NCI-H460 (cell line): ENCODE measurements at places on chromosomes 3 and 15.

- DNase-seq = no peak
These were observed 10.7 kb downstream of the SYNM start for GRCh38 chr15:99115300-99116215.

- no peak for DNase-seq
These were observed 34.9 kb downstream of the MAGEF1 start for GRCh38 chr3:184676927-184677326.

GRCh38 chr3:64935971-64936370 is 248.2 kb upstream of the ADAMTS9 start:
- no peak for DNase-seq

GRCh38 chr15:27638958-27639357 is 460.2 kb downstream of the OCA2 start:
- DNase-seq = no peak

- DNase-seq = no peak
These were observed 569 bp downstream of the TMEM266 start for GRCh38 chr15:76060118-76060989.

DNA sequence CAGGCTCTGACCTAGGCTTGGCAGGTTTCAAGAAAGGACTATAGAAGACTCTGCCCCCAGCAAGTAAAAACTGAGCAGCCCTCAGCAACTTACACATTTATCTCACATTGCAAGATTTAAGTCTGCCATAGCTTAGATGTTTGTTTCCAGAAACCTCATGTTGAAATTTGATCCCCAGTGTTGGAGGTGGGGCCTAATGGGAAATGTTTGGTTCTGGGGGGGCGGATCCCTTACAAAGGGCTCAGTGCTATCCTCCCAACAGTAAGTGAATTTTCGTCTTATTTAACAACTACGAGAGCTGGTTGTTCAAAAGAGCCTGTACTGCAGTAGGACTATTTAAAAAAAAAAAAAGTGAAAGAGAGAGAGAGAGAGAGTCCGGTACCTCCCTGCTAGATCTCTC is 125.2 kb upstream of the PROK2 start:
- DNase-seq = no peak

DNA sequence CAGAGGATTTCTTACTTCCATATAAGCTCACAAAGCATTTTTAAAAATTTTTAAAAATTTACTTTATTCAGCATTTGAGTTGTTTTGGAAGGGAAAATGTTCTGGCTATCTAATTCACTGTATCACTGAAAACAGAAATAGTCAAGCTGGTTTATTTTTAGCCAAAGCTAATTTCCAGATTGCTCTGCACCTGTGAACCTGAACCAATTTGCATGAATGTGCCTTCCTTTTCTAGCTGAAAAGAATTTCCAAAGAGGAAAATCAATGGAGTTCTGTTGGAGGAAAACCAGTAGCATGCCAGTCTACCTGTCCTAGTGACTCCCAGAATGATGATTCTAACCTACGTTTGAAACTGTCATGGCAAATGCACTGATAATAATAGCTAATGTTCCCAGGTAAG is 134.2 kb upstream of the LIPC start:
- DNase-seq = no peak
